Spinal cord (tissue), 10 donors: ENCODE measurements at places on chromosomes 16 and 17. TPM values are rescaled to one million over a fixed set of nuclear protein-coding genes. Genes with fewer than 3 reads are reported as not detected.

- DNase-seq, result no peak
Observed at GRCh38 chr16:56269811-56270684, 78.8 kb downstream of the GNAO1 start.

Gene LDHD
- polyA plus RNA-seq, result 9.3 TPM

Gene JPH3
- 79.7 TPM for polyA plus RNA-seq

Gene WNT9B
- 0.93 TPM for polyA plus RNA-seq

Gene RPRML
- 0.71 TPM for polyA plus RNA-seq

- DNase-seq, result no peak
Observed at GRCh38 chr16:85648805-85649204, 35.7 kb downstream of the GSE1 start.

GRCh38 chr17:11996722-11997146, 541 bp downstream of the ZNF18 start:
- DNase-seq, result peak; percentile 50

- DNase-seq, result no peak
Observed at GRCh38 chr16:2857451-2858244, at the start of gene PRSS22. Gene PRSS22 (minus strand): TSS chr16:2858170. CDS start chr16:2858104, 66 bp downstream.

Gene ACAP1
- polyA plus RNA-seq, result 18.1 TPM

DNA sequence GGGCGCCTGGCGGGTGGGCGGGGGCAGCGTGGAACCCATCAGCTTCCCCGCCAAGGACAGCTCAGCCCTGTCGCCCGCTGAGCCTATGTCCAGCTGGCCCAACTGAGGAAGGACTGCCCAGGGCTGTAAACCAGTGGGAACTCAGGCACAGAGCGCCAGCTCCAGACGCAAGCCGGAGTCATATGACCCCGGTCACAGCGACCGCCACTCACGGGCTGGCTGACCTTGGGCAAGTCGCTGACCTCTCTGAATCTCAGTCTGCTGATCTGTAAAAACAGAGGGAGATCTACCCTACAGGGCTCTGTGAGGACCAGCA, 170.0 kb downstream of the C16orf78 start:
- DNase-seq, result no peak

Gene TPSG1
- polyA plus RNA-seq, result 0.89 TPM

DNA sequence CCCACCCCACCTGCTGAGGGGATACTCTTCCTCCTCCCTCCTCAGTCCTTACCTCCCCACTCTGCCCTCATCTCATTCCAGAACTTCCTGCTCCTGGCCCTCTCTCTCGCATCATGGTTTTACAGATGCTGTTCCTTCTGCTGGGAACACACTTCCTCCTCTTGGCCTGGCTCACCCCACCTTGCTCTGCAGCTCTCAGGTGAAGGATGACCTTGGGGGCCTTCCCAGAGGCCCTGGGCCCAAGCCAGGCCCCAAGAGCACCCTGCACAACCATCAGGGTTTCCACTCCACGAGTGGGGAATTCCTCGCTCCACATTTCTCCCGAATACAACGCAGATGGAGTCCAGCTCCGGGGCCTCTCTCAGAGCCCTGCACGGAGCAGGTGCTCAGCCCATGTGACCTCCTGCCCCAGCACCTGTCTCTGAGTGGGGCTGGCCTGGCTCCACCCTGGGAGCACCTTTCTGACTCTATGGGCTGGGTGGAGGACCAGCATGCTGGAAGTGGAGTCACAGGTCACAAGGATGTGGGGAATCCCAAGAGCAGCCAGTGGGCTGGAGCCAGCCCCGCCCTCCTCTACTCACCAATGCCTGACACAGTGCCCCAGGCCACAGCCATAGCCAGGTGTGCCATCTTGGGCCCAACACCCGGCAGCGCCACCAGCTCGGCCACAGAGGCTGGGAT, 4.5 kb downstream of the NTHL1 start:
- no peak for DNase-seq

- no peak for DNase-seq
Observed at GRCh38 chr17:75596320-75597087, 8.9 kb downstream of the MYO15B start.

Gene NLGN2
- polyA plus RNA-seq, result 196 TPM

GRCh38 chr16:84427553-84427952, 59.2 kb downstream of the ATP2C2 start:
- DNase-seq, result no peak

GRCh38 chr16:87701078-87701460, 64.7 kb downstream of the KLHDC4 start:
- DNase-seq, result no peak

- no peak for DNase-seq
Observed at GRCh38 chr17:1375615-1376014, 24.4 kb downstream of the YWHAE start.

GRCh38 chr16:1070084-1070863, 2.3 kb upstream of the SSTR5 start:
- no peak for DNase-seq

Gene PPY
- not detected for polyA plus RNA-seq

DNA sequence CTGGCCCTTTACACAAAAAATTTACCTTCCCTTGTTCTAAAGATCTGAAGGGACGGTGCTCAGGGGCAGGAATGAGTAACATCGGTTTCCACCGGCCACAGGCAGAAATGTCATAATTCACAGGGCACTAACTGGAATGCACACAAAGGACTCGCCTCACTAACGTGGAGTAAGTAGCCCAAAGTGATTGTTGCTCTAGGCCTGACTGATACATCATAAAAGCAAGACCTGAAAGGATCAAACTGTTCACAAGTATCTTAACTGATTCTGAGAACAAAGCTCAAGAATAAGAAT, 8.9 kb upstream of the TCF25 start:
- no peak for DNase-seq

Gene KRT9
- 0.11 TPM for polyA plus RNA-seq

- no peak for DNase-seq
Observed at GRCh38 chr17:42704490-42704836, 22.1 kb downstream of the CNTNAP1 start.

Gene ADGRG3
- polyA plus RNA-seq, result 0.30 TPM

Gene LGALS9B
- not detected for polyA plus RNA-seq

Gene TBC1D3I
- 9.5 TPM for polyA plus RNA-seq

Gene CES1
- polyA plus RNA-seq, result 1.0 TPM
